ENCODE measurements at places on chromosomes 11 and 22. TPM values are rescaled to one million over a fixed set of nuclear protein-coding genes. Genes with fewer than 3 reads are reported as not detected.
A peak's percentile ranks its signal among the peaks of the same experiment; 100 is the strongest.

FGF19 gene
- not detected for total RNA-seq

KDM4D gene
- 0.40 TPM for total RNA-seq

OR5M8 gene
- not detected for total RNA-seq

PAMR1 gene
- total RNA-seq: 14.5 TPM

SVIP gene
- 24.0 TPM for total RNA-seq

RCOR2 gene
- 9.9 TPM for total RNA-seq

KRTAP5-11 gene
- not detected for total RNA-seq

PANX1 gene
- total RNA-seq: 21.7 TPM

- no peak for DNase-seq
These were observed 78.3 kb downstream of the MICAL3 start for GRCh38 chr22:17945888-17946648.

GRCh38 chr22:33014621-33015020, 43.6 kb downstream of the SYN3 start:
- no peak for DNase-seq

DNA sequence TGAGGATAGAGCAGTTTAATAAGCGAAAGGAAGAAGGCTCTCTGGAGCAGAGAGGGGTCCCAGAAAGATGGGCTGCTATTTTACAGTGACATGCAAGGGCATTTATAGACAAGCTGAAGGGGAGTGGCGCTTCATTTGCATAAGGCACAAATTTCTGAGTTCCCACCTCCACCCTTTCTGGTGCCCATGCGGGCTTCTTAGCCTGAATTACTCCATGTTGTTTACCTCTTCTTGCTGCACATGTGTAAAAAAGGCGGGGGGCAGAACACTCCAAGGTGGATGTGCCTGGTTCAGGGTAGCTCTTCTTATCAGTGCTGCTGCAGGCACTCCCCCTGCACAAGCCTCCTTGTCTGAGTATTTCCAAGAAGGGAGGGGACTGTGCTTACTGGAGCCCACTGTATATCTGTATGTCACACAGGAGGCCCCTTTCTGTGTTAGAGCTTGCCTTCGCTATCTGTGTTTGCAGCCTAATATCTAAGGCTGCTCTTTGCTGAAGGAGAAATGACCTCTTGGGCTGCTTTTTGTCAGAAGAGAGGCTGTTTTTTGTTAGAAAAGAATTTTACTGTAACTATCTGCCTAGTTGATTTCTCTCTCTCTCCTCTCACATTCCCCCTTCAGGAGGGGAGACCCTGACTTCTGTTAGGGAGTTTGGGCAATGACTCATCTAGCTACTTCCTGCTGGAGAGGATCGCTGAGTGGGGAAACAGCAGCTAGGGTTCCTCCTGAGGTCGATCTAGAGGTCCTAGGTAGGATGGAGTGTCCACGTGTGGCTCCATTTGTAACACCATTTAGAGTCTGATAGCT, 1057.0 kb upstream of the CNTN5 start:
- DNase-seq: no peak

DNA sequence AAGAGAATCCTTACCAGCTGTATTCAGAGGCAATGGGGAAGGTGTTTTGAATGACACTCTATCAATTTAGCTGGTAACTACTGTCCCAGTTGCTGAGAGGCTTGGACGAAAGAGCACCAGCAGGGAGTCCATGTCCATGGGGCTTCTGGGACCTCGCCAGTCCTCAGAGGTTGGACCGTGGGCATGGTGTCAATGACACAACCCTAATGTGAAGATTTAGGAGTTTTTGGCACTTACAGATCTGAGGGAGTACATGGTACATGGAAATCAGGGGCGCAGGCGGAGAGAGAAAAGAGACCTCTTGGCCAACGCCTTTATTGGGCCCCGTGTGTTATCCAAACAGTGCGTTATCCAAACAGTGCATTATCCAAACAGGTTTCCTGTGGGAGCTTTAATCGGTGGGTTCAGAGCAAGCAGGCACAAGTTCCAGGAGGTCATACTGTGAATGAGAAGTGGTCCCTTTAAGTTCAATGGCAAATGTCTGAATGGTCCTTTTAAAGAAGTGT, 169.1 kb upstream of the B3GAT1 start:
- no peak for DNase-seq

- DNase-seq: no peak
These were observed 10.4 kb upstream of the SPINDOC start for GRCh38 chr11:63802637-63803414.

GRCh38 chr11:111334532-111335502, 36.5 kb downstream of the POU2AF3 start:
- no peak for DNase-seq

DNA sequence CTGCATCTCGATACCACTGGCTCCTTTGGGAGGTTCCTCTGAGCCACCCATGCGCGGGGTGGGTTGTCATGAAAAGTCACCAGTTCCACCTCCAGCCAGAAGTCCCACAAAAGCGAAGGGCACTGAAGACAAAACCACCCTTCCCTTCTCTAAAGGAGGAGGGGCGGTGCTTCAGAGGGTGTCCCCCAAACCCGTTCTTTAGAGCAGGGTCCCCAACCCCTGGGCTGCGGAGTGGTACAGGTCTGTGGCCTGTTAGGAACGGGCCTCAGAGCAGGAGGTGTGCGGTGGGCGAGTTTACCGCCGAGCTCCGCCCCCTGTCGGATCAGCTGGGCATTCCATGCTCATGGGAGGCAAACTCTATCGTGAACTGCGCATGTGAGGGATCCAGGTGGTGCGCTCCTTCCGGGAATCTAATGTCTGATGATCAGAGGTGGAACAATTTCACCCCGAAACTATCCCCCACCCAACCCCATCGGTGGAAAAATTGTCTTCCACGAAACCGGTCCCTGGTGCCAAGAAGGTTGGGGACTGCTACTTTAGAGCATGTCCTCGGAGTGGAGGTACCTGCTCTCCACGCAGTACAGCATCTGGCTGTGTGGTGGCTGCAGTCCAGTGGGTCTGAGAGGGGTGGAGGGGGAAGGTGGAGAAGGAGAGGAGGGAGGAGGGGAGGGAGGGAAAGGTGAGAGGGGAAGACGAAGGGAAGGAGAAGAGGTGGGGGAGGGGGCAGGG, 72.9 kb upstream of the SEPTIN5 start:
- DNase-seq: no peak

DNA sequence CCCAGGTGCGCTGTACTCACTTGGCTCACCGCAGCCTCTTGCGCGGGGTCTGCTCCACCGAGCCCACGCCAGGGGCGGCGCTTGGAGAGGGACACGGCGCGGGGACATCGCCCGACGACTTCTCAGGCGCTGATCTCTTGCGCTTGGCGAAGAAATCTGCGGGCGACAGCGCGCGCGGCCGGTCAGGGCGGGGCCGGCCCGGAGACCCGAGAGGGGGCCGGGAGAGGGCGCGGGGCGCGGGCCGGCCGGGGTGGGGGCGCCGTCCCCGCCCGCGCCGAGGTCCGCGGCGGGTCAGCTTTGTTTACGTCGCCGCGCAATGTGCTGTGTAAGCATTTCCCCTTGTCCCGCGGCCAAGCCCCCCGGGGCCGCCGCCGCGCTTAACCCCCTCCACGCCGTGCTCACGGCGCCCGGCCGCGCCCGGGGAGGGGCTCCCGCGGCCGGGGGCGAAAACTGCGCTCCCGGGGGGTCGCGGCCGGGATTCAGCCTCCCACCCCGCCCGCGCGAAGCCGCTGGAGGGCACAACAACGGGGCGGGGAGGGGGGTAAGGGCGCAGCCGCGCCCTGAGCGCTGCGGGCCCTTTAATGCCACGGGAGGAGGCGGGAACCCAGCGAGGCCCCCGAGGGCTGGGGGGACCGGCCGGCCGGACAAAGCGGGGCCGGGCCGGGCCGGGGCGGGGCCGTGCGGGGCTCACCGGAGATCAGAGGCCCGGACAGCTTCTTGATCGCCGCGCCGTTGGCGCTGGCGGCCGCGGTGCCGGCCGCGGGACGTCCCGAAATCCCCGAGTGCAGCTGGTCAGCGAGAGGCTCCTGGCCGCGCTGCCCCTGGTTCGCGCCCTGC, 1.4 kb downstream of the CDKN1C start:
- peak; percentile 78 for DNase-seq

DNA sequence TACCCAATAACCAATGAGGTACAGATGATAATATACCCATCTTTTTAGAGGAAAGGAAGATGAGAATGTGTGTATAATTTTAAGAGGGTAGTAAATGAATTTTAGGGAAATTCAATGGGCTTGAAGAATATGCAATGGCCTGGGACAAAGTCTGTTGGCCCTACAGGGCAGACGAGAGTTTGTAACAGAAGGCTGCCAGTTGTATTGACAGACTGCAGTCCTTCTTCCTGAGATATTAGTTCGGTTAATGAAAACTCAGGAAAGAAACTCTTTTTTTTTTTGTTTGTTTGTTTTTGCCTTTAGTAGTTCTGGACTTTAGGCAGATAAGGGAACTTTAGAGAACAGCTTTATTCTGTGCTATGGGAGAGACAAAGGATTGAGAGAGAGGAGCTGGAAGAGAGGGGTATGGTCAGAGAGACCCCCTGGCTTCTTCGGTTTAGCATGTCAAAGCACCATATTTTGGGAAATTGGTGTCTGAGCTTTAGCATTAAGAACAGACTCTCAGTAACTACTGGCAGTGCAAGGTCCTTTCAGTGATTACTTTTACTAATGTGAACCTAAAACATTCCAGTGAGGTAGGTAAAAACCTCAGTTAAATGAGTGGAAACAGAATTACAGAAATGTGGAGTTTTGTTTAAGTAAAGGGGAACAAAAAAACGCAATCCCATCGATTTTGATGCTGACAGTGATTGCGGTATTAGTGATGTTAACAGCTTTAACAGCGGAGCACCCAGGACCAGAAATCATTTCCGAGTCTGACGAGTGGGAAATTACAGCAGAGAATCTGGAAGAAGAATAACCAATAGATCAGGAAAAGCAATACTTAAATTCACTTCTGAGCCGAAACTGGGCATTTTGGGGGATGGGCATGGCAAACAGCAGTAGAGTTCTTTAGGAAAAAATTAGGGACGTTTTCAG, 644 bp upstream of the NAALAD2 start:
- DNase-seq: no peak

- DNase-seq: no peak
These were observed 69.9 kb downstream of the MPPED1 start for GRCh38 chr22:43481568-43482317.

- DNase-seq: peak; percentile 92
These were observed 11.6 kb upstream of the RNH1 start for GRCh38 chr11:518463-519202.

DNA sequence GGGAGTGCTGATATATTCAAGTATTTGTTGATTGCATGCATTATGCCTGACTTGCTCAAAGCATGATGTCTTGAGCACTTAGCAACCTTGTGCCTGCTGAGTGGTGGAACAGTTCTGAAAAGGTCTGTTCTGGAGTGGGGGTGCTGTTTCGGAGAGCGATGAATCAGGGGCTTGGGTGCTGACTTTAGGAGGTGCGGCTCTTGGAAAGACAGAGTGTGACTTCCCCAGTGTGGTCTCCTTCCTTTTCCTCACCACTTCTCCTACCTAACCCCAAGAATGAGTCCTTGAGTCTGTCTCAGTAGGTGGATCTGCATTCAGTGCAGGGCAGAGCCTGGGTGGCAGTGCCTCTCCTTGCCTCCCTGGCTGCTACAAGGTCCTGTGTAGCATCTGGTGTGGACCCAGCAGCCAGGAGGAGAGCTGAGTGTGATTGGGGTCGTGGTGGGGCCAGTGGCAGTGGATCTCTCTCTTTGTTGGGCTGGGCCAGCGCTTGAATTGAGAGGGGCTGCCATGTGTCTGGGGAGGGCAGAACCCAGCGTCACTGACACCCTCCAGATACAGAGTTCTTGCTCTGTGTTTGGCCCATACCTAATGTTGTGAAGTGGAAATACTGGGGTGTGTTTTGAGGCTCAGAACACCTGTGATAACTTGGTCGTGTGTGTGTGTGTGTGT, 35.9 kb downstream of the ST3GAL4 start:
- peak; percentile 40 for DNase-seq

DNA sequence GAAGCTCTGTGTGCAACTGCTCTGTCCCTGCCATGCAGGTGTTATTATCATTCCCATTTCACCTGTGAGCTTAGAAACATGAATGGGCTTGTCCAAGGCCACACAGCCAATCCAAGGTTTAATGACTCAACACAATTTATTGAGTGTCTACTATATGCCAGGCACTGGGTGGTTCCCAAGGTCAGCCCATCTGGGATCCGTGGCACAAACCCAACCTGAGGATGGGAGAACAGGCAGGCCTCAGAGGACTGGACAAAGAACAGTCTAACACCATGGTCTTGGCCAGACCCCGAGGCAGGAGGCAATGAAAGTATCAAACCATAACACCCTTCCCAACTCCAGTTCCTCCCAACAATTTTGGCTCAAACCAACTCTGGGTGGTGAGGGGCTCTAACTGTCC, 15.7 kb downstream of the SPATA19 start:
- no peak for DNase-seq

DNA sequence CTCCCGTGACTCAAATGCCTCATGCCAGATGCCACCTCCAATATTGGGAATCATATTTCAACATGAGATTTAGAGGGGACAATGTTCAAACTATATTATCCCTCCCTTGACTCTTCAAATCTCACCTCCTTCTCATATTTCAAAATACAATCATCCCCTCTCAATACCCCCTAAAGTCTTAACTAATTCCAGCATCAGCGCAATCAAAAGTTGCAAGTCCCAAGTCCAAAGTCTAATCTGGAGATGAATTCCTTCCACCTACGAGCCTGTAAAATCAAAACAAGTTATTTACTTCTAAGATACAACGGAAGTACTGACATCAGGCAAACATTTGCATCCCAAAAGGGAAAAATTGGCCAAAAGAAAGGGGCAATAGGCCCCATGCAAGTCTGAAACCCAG, 67.2 kb upstream of the SC5D start:
- DNase-seq: no peak

- DNase-seq: peak; percentile 18
These were observed 86.5 kb upstream of the PPARA start for GRCh38 chr22:46063846-46064227.

GRCh38 chr11:115631609-115632008, 127.4 kb upstream of the CADM1 start:
- no peak for DNase-seq

DNA sequence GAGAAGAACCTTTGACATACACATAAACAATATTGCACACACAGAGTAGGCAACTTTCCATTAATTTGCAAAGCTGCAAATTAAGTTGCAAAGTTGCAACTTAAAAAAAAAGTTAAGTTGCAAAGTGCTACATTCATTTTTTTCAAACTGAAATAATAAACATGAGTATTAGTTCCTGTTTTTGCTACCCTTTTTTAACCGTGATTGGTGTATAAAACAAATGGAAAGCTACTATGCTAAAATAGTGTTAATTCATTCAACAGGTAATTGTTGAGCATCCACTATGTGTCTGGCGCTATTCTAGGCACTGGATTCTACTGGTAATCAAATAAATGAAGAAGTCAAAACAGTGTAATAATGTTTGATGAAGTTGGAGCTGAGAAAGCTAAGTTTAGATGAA, 8.1 kb downstream of the ZFP91 start:
- no peak for DNase-seq
